ENCODE measurements at places on chromosomes 11 and 22.

GRCh38 chr22:23058481-23059283 is 11.6 kb upstream of the GNAZ start:
- no peak for DNase-seq

DNA sequence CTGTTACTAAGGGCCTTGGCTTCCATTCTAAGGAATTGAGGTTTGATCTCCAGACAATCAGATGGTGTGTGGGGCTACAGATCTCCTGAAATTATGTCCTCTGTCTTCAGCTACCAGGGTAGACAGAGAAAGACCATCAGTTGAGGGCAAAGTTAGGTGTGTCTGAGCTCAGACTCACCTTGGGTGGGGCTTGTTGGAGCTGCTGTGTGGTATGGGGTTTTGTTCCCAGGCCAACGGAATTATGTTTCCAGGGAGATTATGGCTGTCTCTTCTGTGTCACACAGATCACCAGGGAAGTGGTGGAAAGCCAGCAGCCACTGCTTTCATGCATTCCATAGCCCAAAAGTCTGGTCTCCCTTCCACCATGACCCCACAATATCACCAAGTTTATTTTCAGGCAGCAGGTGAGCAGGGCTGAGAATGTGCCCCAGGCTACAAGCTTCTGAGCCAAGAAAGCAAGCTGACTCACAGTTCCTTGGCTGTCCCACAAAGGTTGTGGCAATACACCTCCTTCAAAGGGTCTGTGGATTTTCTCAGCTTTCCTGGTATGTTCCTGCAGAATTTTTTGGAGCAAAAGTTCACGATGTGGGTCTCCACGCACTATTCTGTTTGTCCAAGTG is 714.9 kb downstream of the LUZP2 start:
- DNase-seq = no peak

DNA sequence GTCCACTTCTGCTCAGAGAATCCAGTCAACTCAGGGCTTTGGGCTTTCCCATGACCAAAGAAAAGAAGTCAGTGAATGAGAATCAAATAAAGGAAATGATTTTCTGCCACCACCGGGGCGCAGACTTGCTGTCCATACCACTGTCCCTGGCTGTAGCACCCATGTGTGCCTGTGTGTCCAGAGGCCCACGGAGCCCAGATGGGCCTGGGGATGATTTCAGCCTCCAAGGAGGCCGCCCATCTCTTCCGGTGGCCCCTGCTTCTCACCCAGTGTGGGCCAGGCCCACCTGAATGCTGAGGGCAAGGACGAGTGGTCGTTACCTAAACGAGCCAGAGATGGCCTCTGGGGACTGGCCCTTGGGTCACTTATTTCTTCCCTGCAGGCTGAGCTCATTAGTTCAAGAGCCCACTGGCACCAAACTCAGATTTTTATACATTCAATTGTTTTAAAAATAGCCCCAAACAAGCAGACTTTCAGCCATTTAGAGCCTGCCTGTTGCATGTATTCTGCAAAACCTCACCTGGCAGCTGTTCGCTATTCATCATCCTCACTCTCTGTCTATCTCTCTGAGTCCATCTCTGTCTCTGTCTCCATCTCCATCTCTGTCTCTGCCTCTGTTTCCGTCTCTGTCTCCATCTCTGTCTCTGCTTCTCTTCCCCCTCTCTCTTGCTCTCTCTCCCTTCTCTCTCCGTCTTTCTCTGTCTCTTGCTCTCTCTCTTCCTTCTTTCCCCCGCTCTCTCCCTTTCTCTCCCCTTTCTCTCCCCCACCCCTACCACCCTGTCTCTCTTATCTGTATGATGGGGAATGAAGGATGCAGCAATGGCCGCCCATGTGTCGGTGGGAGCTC is 24.2 kb downstream of the KRTAP5-5 start:
- no peak for DNase-seq

DNA sequence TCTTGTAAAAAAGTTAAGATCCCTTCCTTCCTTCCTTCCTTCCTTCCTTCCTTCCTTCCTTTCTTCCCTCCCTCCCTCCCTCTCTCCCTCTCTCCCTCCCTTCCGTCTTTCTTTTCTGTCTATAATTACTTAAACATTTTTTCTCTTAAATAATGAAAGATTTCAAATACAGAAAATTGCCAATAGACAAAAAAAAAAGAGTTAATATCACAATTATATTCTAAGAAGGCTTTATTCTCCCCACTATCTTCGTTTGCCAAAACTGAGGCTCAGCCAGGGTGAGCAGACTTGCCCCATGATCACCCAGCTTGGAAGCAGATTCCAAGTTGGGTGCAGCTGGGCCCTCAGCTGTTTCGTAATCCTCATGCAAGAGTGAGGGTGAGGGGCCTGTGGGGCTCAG is 327 bp upstream of the CACNA1I start:
- DNase-seq = no peak

All from amygdala (tissue), 56 donors.